Calu3 (cell line): ENCODE measurements at places on chromosomes 4 and X.

GRCh38 chrX:542179-542578 lies 88.4 kb upstream of the SHOX start:
- no peak for DNase-seq

- DNase-seq, result no peak
Observed at GRCh38 chr4:77142646-77143028, 14.4 kb upstream of the CCNG2 start.

- no peak for DNase-seq
Observed at GRCh38 chr4:85777908-85778631, 303.1 kb downstream of the ARHGAP24 start.

GRCh38 chrX:361231-362145 lies 25.2 kb downstream of the PPP2R3B start:
- DNase-seq, result no peak

- no peak for DNase-seq
Observed at GRCh38 chr4:172147687-172148086, 334.5 kb downstream of the GALNTL6 start.

GRCh38 chr4:25938366-25938765 lies 24.3 kb downstream of the SMIM20 start:
- no peak for DNase-seq

- no peak for DNase-seq
Observed at GRCh38 chrX:125505207-125505606, 185.5 kb downstream of the TEX13C start.

- no peak for DNase-seq
Observed at GRCh38 chrX:71102292-71102691, 4.2 kb downstream of the CXorf65 start.

GRCh38 chr4:151267822-151268535 lies 9.0 kb upstream of the PRSS48 start:
- no peak for DNase-seq

- no peak for DNase-seq
Observed at GRCh38 chrX:129877401-129877800, 28.6 kb upstream of the UTP14A start.

DNA sequence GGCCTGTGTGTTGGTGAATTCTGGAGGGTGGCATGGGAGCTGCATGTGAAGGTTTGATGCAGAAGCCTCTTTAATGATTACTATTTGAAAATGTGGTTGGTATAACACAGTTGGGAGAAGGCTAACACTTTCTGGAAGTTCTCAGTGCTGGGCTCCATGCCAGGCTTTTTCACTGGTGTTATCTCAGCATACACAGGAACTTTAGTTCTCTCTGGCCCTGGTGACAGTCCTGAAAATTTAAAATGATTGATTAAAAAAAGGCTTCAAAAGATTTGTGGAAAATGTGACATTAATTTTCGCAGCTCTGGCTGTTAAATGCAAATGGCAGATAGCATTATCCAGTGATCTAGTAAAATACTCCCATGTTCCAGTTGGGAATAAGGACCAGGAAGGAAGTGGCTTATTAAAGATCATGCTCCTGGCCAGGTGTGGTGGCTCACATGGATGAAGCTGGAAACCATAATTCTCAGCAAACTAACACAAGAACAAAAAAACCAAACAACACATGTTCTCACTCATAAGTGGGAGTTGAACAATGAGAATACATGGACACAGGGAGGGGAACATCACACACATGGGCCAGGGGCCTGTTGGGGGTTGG lies 36.6 kb downstream of the DIPK2B start:
- no peak for DNase-seq

- no peak for DNase-seq
Observed at GRCh38 chrX:66163447-66163846, 600 bp upstream of the HEPH start.

- no peak for DNase-seq
Observed at GRCh38 chr4:81030061-81030980, at the start of gene BMP3. Gene BMP3 (plus strand): TSS chr4:81030708. CDS start chr4:81031285, 577 bp downstream.

GRCh38 chr4:77174426-77174825 lies 17.4 kb downstream of the CCNG2 start:
- DNase-seq, result no peak

DNA sequence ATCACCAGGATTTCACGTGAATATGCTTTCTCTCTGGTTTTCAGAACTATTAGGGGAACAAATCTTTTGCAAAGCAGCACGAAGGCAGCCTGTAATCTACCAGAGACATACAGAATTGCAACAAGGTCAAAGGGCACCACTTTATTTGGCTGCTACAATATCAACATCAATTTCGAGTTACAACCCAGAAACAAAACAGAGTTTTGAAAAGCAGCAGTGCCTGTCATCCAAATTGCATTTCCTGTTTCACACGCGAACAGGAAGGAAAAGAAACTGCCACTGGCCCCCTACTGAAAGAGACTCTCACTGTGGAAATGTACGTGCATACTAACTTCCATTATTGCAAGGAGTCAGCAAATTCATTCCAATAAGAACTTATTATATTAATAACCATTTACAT lies 17.1 kb upstream of the C1QTNF7 start:
- DNase-seq, result no peak

GRCh38 chrX:119688911-119689321 lies 4.1 kb downstream of the SEPTIN6 start:
- DNase-seq, result no peak

- DNase-seq, result no peak
Observed at GRCh38 chr4:53852343-53852742, 212.1 kb downstream of the CHIC2 start.
